ENCODE measurements at places on chromosomes 2 and 18.

DNA sequence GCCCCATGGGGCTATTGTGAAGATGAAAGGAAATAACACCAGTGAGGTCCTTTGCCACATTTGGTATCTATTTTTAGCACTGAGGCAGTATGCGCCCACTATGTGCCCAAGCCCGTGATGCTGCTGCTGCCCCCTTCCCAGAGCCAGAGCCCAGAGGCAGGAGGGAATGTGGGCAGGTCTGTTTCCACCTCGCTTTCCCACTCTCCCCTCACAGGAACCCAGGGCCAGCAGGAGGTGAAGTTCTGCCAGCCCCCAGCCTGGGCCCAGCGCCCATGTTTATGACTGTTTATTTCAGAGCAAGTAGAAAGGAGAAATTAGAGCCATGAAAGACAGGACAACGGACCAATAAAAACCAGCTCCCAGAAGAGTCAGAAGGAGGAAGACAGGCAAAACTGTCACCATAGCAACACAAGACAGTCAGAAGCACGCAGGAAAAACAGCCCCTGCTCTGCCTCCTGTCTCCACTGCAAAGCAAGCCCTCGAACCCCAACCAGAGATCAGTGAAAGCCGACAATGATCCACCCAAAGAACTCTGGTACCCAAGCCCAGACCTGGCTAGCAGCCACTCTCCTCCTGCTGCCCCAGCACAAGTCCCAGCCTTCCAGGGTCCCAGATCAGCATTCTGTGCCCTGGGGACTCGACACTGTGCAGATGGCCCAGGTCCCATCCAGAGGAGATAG is 1.4 kb downstream of the CYRIA start:
- DNase-seq, result no peak

DNA sequence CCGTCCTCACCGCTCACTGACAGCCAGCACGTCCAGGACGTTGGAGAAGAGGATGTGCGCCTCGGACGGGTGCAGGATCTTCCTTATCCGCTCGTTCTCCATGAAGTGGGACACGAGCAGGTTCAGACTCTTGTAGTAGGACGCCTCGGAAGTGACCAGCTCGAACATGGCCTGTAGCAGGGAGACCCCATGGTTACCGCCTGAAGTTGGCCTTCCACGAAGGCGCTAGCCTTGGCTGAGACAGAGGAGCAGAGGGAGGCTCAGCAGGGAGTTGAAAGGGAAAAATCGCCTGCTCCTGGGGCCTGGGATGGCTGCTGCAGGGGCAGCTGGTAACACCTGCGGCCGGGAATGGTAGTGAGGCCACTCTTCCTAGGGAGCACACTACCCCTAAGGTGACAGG is 24.7 kb downstream of the SNORC start:
- no peak for DNase-seq

DNA sequence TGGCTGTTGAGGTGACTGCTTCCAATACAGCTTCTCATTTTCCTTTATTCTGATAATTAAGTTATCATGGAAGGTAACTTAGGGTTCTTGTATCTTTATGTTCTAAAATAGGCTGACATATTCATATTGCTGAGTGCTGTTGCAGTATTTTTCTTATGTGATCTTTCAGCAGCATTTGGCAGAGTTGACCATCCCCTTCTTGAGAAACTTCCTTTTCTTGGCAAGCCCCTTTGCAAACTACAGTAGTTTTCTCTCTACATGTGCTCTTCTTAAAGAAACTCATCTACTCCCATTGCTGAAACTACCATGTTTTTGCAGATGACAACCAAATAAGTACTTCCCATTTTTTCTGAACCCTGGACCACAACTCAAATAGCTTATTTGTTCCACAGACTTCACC is 476.5 kb upstream of the TRIB2 start:
- no peak for DNase-seq

DNA sequence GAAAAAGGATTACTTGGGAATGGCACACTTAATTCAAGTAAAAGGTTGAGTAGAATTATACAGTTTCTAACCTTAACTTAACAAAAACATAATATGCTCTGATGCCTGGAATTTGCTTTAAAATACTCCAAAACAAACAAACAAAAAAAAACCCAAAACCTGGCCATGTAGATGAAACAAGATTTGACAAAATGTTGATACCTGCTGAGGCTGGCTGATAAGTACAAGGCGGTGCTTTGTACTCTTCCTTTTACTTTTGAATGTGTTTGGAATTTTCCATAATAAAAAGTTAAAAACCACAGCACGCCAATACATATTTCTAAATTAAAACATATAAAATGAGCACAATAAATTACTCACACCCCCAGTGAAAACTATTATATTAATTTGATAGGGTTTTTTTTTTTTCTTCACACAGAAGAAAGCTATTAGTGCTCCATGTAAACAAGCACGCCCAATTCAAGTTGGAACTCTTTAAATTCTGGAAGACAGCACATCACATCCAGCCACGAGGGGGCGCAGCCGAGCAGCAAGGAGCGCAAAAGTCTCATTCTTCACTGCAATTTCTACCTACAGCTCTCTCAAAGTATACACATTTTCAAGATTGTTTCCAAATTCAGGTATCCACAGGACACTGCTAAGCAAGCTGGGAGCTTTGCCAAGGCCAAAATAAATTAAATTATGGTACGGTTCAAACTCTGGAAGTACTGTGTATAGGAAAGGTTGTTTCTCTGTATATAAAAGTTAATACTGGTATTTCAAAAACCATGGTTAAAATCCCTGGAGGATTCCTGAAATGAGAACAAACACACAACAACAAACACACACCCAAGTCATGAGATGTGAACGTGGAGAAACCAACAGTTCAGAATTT is 7.5 kb downstream of the SERTAD2 start:
- peak; percentile 86 for DNase-seq

- DNase-seq, result no peak
These were observed 358.3 kb downstream of the CELF4 start for GRCh38 chr18:37207343-37207742.

DNA sequence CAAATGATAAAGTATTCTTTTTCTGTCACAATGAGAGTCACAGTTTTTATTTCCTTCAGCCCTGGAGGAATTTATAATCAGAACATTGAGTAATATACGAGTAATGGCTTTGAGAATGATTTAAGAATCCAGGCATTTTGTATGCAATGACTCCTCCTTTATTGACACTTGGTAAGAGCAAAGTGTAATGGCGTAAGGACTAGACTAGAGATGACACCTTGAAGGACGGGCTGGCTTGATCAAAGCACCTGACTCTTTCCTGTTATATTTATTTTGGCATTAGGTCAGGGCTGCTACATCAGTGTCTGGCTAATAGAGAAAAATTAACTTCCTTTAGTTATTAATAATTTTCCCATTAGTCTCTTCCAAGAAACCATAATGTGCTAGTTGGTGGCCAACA is 482.4 kb upstream of the GCFC2 start:
- DNase-seq, result no peak

- DNase-seq, result no peak
These were observed 889.5 kb downstream of the EPHA4 start for GRCh38 chr2:220682616-220683015.

DNA sequence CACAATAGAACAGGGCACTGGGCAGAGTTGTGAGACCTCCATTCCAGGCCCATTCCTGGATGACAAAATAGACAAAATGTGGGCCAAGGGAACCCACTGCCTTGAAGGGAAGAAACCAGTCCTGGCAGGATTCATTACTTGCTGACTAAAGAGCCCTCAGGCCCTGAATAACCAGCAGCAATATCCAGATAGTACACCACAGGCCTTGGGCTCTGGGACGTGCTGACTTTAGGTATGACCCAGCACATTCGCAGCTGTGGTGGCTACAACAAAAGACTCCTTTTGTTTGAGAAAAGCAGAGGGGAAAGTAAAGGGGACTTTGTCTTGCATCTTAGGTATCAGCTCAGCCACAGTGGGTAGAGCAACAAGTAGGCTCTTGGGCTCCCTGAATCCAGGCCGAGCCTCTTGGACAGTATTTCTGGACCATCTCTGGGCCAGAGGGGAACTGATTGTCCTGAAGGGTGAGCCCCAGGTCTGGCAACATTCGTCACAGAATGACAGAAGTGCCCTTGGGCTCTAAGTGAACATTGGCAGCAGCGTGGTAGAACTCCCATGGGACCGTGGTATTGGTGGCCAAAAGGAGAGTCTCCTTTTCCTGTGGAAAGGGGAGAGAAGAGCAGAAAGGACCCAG is 89.9 kb upstream of the CD226 start:
- DNase-seq, result no peak

- DNase-seq, result no peak
These were observed 76.0 kb downstream of the RNF144A start for GRCh38 chr2:6993229-6993640.

- DNase-seq, result no peak
These were observed 628.7 kb upstream of the LINC00305 start for GRCh38 chr18:64777556-64777955.

DNA sequence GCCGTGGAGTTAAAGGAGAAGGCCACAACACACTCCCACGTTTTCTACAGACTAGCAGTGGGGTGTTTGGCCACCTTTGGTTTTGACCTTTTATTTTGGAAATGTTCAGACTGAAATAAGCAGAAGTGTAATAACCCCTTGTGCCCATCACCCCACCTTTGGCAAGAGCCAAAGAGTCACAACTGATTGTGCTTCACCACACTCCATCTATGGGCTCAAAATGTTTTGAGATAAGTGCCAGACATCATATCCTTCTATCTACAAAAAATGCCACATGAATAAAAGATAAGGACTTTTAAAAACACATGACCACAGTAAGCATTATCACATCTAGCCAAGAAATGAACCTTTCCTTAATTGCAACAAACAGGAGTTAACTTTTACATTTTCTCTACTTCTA is 9.9 kb upstream of the GPR35 start:
- DNase-seq, result no peak

GRCh38 chr18:11658989-11659388 is 30.1 kb upstream of the GNAL start:
- DNase-seq, result no peak

GRCh38 chr2:45944074-45944473 is 292.6 kb downstream of the PRKCE start:
- no peak for DNase-seq

- DNase-seq, result peak; percentile 63
These were observed 27.2 kb downstream of the CLUL1 start for GRCh38 chr18:623761-624620.

- no peak for DNase-seq
These were observed 459.8 kb upstream of the SLC14A2 start for GRCh38 chr18:45155526-45155925.

GRCh38 chr18:74148543-74149070 is 284 bp downstream of the TIMM21 start:
- DNase-seq, result no peak

- DNase-seq, result no peak
These were observed 44.6 kb downstream of the SCN7A start for GRCh38 chr2:166449439-166449838.

DNA sequence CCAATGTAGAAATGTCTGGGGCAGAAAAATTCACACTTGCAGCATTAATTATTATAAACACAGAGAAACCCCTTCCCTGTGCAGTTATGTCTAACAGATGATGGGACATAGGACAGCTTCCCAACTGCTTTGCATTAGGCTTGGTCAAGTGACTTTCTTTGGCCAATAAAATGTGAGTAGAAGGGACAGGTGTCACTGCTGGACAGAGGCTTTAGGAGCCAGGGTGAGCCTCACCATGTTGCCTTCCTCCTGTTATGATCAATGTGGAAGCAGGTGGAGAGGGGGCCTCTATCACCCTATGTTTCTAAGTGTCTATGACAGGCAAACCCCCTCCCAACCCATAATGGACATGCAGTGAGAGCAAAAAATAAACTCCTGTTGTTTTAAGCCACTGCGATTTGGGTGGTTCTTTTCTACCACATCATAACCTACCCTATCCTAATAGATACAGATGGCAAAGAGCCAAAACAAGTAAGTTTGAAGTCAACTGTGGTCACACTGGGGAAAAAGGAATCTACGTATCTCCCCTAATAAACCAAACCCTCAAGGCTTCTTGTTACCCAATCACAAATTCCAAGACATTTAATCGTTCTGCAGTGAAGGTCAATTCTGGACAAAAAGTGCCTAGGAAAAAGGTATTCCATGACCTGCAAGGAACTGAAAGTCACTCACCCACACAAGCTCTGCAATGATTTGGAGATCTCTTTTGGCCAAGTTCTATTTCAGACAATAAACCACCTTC is 28.6 kb upstream of the POU3F3 start:
- DNase-seq, result no peak

- no peak for DNase-seq
These were observed 136.8 kb downstream of the TMEM163 start for GRCh38 chr2:134581877-134582546.

- no peak for DNase-seq
These were observed 484.7 kb upstream of the NRXN1 start for GRCh38 chr2:51516667-51517066.

- no peak for DNase-seq
These were observed 189.3 kb downstream of the KCNS3 start for GRCh38 chr2:18067588-18068384.

DNA sequence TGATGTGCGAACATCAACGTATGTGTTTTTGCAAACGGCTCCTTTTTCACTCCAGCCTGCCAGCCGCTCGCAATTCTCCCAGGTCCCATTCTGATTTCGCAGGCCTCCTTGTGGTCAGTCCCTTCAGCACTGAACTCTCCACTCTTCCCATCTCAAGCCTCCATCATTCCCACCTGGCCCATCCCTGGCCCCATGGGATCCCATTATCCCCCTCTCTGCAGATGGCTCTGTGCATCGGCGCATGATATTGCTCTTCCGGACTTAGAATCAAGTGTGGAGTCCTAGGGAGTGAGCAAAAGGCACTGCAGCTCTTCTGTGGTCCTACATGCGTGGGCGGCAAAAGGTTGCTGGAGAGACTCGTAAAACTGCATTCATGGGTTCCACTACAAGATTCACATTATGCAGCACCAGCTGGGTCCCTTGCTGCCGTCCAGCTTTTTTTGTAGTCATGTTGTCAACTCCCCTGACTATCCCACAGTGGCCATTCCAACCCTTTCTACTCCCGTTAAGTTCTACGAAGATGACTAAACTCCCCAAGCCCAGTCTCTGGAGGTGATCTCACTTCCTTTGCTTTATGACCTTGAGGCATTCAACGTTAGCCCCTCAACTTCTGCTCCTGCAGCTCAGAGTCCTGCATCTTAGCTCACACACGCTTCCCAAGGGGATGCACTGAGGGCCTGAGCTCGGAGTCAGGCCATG is 125.3 kb upstream of the NRP2 start:
- DNase-seq, result no peak

DNA sequence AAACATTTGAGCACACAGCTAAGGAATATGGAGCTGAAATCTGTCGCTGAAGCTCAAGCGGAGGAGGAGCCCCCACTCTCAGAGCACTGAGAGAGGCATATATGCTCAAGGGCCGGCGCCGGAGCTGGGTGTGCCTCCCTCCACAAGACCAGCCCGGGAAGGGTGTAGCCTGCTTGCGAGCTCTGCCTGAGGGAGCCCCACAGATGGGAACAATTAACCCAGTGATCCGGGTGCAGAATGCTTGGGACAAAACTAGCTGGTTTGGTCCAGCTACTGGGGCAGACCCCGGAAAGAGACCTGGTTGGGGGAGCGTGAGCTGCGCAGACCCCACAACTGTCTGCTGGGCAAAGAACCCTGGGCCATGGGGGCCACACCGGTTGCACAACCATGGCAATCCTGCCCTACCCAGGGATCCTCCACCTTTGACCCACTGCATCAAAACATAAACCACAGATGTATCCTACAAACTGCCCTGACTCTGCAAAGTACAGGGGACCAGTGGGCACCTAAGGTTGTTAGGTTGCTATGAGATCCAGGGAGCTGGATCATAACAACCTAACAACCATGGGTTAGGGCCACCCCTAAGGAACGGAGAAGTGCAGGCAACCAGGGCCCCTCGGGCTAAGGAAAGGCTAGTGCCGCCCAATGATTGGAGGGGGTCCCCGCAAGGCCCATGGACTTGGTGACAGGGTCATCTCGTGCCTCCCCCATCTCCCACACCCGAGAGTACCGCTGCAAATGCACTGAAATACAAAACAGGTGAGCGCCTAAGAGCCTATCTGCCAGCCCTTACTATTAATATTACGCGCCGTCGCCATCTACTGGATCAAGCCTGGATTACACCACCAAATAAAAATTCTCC is 53.4 kb upstream of the SCN1A start:
- peak; percentile 9 for DNase-seq
